Stromal cell of bone marrow (primary cell): ENCODE measurements at places on chromosomes 11 and 22.
A peak's percentile ranks its signal among the peaks of the same experiment; 100 is the strongest.

- no peak for DNase-seq
Measured at GRCh38 chr11:125091877-125092664, 19.4 kb downstream of the TMEM218 start.

DNA sequence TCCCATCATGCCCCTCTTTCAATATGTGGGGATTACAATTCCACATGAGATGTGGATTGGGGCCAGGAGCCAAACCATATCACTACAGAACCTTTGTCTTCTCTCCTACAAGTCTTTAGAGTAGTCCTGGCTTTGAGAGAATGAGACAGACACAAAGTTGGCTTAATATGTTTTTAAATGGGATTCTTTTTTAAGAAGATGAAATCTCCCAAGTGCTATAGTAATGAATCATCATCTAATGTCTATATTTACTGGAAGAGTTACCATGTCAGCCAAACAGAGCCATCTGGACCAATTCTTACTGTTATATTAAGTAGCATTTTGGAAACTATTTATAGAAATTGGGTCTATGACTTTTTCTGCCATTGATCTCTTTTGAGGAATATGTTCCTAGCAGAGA lies 38.1 kb upstream of the CARD18 start:
- peak; percentile 72 for DNase-seq

GRCh38 chr22:35872451-35872850 lies 154.8 kb downstream of the APOL5 start:
- DNase-seq, result no peak

DNA sequence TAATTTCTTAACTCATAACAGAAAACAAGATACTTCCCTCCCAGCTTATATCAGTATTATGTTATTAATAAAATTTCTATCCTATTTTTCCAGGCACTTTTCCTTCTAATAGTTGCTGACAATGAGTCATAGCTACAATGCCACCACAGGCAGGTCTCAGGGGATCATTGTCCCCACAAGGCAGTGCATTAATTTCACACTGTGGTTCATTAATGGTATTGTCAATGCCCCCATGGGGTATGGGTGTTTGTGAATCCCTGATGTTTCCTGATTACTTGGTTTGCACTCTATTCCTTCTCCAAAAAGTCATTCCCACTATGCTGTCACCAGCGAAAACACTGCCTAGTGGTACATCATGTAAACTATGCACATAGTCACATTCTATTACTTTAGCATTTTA lies 345.5 kb upstream of the CTSC start:
- DNase-seq, result no peak

DNA sequence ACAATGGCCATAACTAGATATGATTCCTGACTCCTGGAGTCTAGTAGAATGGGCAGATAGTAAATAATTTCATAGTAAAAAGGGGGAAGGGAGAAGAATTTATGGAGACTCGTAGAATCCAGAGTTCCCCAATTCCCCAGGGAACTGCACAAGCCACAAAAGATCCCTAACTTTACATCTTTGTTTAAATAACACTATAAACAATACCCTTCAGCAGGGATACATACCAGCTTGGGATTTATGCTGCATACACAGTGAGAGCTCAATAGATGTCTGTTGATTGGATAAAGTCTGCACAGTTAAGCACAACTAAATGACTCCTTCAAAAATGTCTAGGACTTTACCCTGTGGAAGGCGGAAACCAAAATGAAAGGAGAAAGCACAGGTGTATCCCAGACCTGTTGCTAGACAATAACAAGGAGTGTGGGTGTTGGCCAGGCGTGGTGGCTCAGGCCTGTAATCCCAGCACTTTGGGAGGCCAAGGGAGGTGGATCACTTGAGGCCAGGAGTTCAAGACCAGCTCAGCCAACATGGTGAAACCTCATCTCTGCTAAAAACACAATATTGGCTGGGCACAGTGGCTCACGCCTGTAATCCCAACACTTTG lies 6.8 kb downstream of the SLC35F2 start:
- DNase-seq, result no peak

GRCh38 chr11:75313513-75314272 lies 37.8 kb downstream of the ARRB1 start:
- peak; percentile 72 for DNase-seq

DNA sequence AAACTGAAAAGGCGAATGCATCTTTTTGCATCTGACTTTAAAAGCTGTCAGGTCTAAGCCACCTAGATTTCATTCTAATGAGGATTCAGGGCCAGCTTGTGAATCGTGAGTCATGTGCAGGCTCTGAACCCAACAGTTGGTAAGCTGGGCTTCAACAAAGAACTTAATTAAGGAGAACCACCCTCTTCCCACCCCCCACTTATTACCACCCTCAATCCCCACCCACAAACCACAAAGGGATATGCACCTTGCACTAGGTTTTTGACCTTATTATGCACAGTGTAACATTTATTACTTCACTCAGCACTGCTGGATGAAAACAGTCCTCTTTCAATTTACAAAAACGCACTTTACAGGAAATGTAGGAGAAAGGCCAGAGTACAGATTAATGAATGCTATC lies 94.1 kb upstream of the LIN7C start:
- no peak for DNase-seq

DNA sequence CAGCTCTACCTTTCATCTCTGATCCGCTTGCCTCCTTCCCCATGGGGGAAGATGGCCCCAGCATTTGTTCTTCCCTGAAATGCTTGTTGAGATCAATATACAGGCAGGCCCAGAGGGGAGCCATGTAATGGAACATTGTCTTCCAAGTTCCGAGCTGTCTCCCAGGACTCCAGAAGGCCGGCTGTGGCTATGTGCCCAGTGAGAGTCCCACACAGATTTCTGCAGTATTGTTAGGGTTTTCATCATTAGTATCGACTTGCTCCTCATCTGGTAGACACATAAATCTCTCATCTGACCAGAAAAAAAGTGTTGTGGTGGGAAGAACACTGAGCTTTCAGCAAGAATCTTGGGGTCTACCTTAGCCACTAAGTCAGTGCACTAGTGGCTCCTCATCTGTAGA lies 163.4 kb downstream of the TRIM29 start:
- no peak for DNase-seq
